ENCODE measurements at places on chromosomes 2 and 18.

GRCh38 chr2:190425221-190425866, 17.2 kb downstream of the MFSD6 start:
- DNase-seq, result no peak

DNA sequence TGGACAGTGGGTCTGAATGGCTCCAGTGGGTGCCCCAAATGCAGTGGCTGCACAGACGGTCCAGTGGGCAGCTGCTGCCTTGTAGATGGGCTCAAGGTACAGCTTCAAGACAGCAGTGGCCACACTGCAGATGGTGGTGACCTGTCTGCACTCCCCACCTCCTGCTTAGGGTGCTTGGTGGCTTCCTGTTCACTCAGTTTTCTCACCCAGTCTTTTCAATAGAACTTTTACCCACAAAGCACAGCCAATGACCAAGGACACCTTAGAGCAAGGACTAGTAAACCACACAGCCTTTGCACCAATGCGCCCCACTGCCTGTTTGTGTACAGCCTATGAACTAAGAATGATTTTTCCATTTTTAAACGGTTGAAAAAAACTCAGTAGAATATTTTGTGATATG, 34.9 kb downstream of the MEX3C start:
- no peak for DNase-seq

DNA sequence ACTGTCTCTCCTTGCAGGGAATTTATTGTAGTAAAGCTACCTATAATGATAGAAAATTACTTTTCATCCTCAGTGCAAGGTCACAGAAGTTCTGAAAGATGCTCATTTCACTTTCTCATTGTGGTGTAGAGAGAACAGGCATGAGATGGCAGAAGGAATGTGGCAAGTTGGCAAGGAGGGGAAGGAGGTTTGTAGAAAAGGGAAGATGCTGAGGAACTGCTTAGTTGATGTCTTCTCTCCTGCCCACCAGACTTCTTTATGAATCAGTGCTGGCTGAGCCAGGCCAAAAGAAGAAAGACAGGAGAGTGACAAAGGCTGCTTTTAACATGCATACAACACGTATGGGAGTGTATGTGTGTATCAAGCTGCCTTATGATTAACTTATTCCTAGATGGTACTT, 164.4 kb downstream of the PRPF40A start:
- DNase-seq, result no peak

DNA sequence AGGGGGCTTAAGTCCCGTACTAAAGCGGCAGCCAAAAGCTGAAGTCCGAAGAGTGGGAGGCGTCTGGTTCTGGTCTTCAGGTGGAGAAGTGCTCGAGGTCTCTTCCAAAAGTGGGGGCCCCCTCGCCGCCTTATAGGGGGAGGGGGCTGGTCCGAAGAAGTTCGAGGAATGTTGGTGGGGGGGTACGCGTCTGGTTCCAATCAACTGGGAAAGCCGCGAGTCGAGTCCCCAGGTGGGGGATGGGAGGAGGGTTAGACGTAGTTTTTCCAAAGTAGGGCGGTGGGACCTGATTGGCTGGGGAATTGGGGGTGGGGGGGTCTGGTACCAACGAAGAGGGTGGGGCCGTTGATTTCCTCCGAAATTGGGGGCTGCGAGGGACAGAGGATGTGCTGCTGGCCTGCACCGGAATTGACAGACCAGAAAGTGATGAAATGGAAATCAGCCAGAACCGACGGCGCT, 594 bp downstream of the ITM2C start:
- DNase-seq, result no peak

- DNase-seq, result no peak
Observed at GRCh38 chr18:68714366-68714711, 569 bp downstream of the TMX3 start.

- DNase-seq, result no peak
Observed at GRCh38 chr18:70513502-70514171, 224.8 kb downstream of the SOCS6 start.

DNA sequence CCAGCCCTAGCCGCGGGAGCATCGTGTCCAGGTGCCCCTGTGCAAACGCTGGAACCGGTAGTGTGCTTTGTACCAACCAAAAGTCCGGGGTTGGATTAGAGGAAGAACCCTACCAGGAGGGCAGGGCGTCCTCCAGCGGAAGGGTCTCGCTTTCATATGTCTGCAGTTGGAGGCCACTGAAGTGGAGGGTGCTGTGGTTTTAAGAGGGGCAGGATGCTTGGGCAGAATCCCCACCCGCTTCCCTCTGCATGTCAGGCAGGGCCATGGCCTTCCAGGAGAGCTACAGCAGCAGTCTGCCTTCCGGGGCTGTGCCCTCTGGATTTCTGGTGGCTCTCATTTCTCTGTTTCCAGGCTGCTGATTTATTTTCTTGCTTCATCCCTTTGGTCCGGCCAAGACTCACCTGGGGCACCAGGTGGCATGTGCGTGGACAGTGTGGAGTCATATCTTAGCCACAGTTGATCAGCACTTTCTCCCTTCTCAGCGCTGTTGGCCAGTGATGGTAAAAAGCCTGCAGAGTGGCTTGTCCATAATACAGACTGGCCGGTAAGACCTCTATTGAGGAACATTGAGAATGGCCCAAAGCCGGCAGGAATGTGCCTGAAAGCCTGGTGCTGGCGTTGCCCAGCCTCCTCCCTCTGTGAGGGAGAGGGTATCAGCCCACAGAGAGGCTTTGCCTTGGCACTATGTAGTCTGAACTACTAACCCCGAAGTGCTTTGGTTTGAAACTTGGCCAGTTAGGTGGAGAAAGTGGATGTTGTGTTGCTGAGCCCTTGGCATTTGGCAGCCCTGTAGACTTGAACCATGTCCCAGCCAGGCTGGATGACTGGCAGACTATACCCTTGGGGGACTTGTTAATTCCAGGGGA, 1.8 kb downstream of the AGAP1 start:
- DNase-seq, result no peak

- no peak for DNase-seq
Observed at GRCh38 chr2:186950694-186951093, 101.7 kb upstream of the ZSWIM2 start.

GRCh38 chr2:235514627-235515363, 21.0 kb downstream of the AGAP1 start:
- DNase-seq, result no peak

- no peak for DNase-seq
Observed at GRCh38 chr2:98015671-98016070, 19.9 kb upstream of the TMEM131 start.

DNA sequence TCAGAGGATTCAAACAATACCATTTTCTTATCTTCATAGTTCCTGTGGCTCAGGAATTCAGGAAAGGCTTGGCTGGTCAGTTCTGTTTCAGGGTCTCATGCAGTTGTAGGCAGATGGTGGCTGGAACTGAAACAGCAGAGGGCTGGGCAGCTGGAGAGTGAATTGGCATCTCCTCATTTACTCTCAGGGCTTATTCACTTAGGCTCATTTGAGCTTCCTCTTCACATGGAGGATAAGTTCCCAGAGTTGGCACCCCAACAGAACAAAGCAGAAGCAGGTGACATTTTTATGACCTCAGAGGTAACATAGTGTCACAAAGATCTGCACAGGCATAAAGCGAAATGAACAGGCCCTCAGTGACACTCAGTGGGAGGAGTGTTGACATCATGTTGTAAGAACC, 66.1 kb downstream of the RBBP8 start:
- DNase-seq, result no peak

- DNase-seq, result peak; percentile 7
Observed at GRCh38 chr18:45910405-45911023, 56.6 kb downstream of the EPG5 start.

DNA sequence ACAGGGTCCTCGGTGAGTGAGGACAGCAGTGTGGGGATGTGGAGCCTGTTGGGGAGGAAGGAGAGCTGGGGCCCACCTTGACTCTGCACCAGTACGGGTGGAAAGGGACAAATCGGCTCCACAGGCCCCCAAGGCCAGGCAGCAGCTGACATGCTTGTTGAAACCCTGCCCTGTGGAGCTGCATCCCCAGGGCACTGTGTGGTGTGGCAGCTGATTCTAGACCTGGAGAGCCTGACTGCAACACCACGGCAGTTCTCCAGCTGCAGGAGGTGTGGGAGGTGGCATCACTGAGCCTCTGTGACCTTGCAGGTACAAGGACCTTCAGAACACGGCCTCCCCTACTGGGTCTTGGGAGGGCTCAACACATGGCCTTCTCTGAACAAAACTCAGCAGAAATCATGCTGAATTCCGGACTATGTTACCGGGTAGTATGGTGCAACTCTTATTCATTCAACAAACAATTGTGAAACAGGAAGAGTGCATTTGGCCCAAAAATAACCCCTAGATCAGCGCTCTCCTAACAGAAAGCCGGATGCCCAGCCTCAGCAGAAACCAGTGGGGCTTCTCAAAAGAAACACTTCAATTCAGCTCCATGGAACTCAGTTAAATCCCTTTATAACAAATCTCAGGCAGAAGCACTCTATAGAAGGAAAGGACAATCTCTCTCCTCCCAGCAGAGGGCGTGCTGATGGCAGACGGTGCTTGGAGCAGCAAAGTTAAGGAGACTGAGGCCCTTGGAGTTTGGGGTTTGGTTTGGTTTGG, 104.4 kb upstream of the SALL3 start:
- no peak for DNase-seq

DNA sequence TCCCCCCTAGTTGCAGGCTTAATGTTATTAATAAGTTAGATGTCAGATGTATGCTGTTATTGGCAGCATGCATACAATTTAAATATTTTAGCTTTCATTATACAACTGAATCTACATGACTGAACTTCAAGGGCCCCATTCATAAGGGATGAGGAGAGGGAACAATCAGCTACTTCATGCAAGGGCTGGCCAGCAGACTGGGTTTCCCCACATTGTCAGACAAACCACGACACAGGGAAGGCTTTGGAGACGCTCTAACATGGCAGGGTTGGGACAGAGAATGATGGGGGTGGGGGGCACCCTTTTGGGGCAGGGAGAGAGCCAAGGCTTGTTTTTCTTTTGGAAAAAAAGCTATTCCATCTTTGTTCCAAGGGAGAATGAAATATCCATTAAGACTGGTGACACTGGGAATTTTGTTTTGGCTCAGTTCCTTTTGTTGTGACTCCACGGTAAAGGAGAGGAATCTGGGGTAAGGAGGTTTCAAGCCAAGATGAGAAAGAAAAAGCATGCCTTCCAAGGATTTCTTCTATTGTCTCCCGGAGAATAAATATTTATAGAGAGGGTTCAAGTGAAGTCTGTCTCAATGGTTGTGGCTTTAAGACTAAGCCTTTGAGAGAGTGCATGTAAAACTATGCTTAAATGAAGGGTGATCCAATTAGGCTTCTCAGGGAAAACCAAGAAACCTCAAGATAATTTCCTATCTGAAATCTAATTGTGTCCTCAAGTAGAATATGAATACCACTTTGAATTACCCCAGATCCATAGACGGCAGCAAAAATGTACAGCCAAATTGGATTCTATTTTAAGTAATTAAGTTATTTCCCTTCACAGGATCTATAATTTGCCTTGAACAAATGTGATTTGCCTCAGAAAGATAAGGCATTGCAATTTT, 5.4 kb downstream of the CXCR4 start:
- no peak for DNase-seq

DNA sequence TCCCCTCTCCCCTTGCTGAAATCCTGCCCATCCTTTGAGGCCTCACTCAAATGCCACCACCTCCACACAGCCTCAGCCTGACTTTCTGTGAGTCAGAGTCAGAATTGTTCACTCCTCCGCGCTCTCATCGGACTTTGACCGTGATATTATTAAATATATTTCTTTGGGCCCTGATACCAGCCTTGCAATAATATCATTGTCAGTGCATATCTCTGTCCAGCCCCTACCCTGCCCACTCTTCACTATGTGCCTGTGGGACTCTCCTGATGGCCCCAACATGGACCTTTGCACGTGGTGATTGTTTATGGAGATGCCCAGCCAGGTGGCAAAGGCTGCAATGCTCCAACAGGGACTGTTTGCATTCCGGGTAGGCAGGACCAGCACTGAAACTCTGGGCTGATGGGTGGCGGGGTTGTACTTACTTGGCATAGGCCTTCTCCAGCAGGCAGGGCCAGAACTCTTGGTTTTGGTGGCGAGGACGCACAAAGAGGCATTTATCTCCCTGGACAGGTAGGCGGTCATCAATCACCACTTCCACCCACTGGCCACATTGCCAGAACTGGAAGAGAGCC, 37.3 kb downstream of the CAPN13 start:
- DNase-seq, result no peak

GRCh38 chr2:228263156-228263555, 81.7 kb upstream of the SPHKAP start:
- no peak for DNase-seq

GRCh38 chr2:219308142-219309101, 779 bp downstream of the PTPRN start:
- peak; percentile 32 for DNase-seq

GRCh38 chr2:212979046-212979612, 172.3 kb downstream of the IKZF2 start:
- no peak for DNase-seq

DNA sequence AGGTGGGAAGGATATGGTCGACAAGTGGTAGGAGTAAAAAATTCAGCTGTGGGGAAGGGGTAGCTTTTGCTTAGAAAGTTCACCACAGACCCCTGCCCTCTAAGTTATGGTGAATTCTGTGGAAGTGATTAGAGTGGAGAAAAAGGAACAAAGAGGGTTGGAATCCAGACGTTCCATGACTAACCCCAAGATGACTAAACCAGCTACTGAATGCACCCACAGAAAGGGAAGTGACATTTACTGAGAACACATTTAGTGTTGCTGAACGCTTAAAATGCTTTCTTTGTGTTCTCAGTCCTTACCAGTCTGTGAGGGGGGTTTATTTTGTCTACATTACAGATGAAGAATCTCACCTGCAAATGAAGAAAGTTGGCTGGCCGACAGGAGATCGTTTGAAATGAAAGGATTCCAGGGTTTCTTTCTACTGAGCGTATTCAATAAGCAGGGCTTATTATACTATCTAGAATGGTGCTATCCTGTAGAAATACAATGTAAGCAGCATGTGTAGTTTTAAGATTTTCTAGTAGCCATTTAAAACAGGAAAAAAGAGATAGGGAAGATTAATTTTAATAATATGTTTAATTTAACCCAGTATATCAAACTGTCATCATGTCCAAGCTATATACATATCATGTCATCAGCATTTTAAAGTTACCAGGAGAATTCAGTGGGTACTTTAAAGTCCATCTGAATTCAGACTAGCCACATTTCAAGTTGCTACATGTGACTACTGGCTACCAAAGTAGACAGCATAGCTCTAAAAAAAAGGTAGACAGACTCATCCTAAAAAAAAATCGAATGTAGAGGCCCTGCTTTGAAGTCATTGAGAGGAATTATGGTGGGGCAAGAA, 60.1 kb downstream of the LIMS1 start:
- DNase-seq, result no peak

DNA sequence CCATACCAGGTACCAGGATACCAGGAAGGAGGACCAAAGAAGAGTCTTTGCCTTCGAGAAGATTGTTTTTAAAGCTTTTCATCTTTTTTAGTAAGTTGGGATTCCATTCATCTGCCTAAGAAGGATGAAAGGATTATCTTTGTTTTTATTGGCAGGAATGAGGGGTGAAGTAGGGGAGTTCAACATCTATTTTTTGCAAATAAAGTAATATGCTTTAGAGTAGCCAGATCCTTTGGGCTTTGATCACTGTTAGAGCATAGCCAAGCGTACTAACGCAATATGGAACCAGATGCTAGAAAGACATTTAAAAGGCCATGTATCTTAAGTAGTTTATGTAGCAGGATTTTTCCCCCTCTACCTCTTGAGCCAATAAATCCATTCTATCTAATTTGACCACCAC, 133.0 kb downstream of the PRPF40A start:
- DNase-seq, result no peak

GRCh38 chr2:167509586-167509985, 621.3 kb downstream of the XIRP2 start:
- no peak for DNase-seq

Measured in stimulated activated CD8-positive, alpha-beta memory T cell treated with anti-CD3 and anti-CD28 coated beads, Interleukin-7, amount 100 ng/mL, for 1 hour (primary cell).